IPS DF 19.7 (cell line): ENCODE measurements at places on chromosomes 2 and 18.

GRCh38 chr2:223055140-223055539, 3.1 kb downstream of the KCNE4 start:
- no peak for DNase-seq

GRCh38 chr2:97267411-97268074, 154.6 kb downstream of the ANKRD36 start:
- no peak for DNase-seq

DNA sequence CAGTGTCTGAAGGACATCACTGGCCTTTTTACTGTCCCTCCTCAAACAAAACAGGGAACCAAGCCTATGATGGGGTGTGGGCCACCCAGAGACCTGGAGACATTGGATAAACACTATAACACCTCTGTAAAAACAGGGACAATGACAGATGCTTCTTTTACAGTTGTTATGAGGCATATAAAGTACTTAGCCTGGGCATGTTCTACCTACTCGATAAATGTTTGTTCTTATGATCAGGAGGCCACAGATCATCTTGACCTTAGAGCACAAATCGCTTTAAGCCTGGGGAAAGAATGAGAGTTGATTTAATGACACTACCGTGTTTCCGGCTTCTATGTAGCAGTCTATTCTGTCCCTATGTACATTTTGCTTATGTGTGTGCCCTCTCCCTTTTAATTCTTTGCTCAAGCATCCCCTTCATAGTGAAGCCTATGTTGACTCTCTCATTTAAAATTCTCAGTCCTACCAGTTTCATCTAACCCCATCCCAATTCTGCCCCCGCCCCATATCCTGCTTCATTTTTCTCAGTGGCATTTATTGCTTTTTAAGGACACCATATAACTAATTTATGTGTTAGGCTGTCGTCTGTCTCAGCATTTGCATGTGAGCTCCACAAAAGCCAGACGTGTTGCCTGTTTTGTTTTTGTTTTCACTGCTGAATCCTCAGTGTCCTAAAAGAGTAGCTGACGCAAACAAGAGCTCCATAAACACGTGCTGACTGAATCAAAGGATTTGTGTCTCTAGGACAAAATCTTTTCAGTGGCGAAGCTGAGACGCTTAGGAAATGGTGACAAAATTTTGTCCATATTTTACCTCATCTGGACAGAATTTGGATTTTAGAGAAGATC, 182.3 kb upstream of the ST6GAL2 start:
- DNase-seq: no peak

DNA sequence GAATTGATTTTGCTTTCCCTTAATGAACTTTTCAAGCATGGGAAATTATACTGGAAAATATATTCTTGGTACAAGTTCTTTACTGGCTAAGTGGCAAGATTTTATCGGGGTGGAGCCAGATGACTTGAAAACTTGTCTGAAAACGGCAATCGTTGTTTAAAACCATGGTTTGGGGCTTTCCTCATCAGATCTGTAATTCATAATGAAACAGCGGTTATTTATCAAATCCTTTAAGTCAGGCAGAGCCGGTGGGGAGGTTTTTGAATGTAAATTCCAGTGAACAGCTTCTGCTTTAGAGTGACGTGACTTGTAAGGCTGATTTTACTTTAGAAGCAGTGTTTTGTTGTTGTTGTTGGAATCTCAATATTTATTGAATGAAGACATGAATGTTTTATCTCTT, 2.6 kb downstream of the SEC11C start:
- no peak for DNase-seq

DNA sequence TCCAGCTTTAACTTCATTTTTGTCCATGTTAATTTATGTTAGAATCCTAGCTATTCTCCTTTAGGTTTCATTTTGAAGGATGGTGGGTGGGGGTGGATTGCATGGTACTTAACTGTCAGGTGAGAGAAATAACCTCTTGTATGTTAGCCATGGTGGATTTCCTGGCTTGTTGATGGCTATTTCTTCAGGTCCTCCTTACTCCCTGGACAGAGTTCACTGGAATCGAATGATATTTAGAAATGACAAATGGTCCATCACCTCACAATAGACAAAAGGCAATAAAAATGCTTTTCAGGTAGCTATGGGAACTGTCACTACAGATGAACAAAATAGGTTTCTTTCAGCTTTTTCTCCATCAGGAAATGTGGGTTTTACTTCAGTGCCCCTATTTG, 91.7 kb downstream of the EML6 start:
- DNase-seq: no peak

DNA sequence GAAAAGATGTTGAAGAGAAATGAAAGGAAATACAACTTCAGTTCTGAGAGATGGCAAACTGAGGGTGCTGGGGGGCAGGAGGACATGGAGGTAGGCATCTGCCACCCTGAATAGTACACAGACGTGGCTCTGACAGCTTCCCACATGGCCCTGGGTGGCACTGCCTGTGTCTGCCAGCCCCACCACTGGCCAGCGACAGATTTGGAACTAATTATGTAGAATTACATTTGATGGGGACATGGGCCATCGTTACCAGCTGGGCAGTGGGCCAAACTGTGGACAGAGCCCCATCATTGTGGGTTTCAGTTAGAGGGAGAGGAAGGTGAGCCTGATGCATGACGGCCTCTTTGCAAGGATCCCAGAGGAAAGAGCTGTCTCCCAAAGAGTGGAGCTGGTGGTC, 216.0 kb upstream of the HAAO start:
- no peak for DNase-seq

- no peak for DNase-seq
Measured at GRCh38 chr2:166381-166780, 97.5 kb downstream of the SH3YL1 start.

- DNase-seq: no peak
Measured at GRCh38 chr2:226759768-226760167, 39.9 kb downstream of the IRS1 start.

DNA sequence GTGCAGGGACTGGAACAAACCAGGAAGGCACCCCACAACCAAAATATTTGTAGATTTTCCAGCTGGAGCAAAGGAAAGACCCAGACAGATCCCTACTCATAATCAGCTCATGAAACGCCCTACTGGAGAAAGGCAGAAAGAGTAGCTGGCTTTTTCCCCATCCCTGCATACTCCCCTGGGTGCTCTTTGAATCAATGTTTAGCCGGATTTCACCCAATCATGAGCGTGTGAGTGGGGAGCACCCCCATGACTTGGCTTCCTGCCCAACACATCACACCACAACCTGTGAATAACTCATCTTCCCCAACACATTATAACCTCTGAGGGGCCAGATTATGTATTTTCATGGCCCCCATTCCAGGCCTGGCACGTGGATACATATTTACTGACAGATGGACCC, 35.1 kb upstream of the SLC14A1 start:
- no peak for DNase-seq

GRCh38 chr2:120896901-120897300, 161.2 kb downstream of the GLI2 start:
- no peak for DNase-seq

- no peak for DNase-seq
Measured at GRCh38 chr18:10284540-10285282, 169.7 kb upstream of the APCDD1 start.

- DNase-seq: no peak
Measured at GRCh38 chr18:9861157-9861556, 24.6 kb upstream of the TXNDC2 start.

DNA sequence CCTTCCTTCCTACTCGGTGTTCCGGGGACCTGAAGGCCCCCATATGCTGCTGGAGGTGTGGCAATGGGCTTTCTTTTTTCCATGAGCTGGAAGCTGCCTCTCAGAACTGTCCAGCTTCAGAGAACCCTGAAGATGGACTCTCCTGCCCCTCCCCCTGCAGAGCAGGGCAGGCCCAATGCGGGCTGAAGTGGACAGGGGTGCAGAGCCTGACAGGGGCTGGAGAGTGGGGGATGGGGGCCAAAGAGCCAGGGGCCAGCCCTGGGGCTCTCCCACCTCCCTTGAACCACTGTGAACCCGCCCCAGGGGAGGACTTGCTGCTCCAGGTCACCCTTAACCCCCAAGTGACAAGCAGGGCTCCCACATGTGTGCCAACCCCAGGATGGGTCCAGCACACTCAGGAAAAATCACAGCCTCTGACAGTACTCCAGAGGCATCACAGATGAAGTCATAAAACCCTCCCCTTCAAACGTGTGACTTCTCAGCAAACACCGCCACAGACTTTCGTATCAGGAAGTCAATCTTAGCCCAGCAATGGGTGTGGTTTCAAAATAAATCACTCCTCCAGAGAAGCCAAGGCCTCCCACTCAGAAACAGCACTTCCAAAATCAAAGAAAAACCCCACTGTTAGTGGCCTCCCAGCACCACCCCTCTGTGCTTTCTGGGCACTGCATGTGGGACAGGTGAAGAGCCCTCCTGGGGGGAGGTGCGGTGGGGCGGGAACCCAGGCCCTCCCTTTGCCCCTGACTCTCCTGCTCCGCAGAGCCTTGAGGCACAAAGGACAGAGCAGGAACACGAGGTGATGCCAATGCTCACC, 135.8 kb downstream of the HDAC4 start:
- DNase-seq: no peak

GRCh38 chr18:7038330-7038851, 79.2 kb downstream of the LAMA1 start:
- peak; percentile 25 for DNase-seq

GRCh38 chr2:37149626-37150322, 7.0 kb downstream of the EIF2AK2 start:
- DNase-seq: no peak

- no peak for DNase-seq
Measured at GRCh38 chr2:23745068-23745725, 181.7 kb downstream of the ATAD2B start.

DNA sequence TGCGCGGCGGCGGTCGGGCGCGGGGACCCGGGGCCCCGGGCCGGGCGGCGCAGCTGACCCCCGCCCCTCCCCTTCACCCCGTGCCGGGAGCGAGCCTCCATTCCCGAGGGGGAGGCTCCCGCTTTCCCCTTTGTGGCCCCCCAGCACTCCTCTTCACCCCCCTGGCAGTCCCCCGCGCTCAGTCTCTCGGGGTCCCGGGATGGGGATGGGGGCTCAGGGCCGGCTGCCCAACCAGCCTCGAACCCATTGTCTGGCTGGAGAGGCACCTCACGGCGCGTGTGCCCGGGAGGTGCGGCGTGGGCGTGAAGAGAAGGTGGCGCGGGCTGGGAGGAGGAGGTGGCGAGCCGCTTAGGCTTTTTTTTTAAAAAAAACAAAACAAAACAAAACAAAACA, 748 bp downstream of the FMNL2 start:
- DNase-seq: no peak

GRCh38 chr2:198143793-198144192, 339.4 kb downstream of the PLCL1 start:
- no peak for DNase-seq

DNA sequence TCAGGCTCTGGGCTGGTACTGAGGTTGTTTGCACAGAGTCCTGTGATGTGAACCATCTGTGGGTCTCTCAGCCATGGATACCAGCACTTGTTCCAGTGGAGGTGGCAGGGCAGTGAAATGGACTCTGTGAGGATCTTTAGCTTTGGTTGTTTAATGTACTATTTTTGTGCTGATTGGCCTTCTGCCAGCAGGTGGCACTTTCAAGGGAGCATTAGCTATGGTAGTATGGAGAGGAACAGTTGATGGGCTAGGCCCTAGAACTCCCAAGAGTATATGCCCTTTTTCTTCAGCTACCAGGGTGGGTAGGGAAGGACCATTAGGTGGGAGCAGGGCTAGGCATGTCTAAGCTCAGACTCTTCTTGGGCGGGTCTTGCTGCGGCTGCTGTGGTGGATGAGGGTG, 257.0 kb upstream of the GYPC start:
- DNase-seq: no peak

DNA sequence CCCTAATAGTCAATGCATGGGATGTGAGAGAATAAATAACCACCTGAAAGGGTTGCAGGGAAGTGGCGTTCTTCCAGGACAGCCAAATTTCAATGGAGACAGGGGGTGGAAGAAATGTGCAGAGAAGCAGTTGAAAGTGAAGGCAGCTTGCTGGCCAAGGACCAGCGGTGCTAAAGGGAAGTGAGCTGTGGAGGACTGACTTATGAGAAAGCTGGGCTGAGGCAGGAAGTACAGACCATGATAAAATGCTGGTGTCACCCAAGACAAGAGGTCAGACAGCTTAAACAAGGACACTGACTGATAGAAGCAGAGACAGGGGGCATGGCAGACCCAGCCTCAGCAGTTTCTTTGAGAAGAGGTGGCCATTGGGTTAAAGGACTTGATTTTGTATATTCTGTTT, 106.7 kb downstream of the DTNB start:
- no peak for DNase-seq

DNA sequence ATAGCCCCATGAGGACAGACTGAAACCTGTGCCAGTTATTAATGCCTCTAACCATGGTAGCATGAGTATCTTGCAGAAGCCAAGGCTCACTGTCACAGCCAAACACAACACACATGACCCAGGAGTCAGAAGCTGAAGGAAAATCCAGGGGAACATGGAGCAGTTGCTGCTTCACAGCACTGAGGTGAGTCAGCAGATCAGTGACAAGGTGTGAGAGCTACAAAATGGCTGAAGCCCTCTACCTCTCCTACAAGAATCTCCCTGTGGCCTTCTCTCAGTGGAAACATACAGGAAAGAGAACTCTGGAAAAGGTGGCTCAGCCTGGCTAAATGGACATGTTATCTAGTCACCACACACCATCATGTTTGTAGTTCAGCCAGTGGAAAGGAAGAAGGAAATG, 93.5 kb downstream of the NAB1 start:
- DNase-seq: no peak

- no peak for DNase-seq
Measured at GRCh38 chr2:74313497-74313896, 29.7 kb downstream of the SLC4A5 start.

DNA sequence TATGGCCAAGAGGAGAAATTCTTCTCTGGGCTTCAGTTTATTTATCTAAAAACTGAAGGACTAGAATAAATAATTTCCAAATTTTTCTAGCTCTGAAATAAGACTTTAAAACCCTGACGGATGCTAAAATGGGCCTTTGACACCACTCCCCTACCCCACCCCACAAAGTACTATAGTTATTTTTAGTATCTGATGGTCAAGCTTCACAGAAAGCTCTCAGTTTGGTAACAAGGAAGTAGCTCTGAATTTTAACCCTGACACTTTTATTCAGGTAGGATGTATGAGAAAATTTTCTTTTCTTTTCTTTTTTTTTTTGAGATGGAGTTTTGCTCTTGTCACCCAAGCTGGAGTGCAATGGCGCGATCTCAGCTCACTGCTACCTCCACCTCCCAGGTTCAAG, 2.4 kb downstream of the RBKS start:
- DNase-seq: no peak

GRCh38 chr2:49687918-49688317, 533.6 kb upstream of the FSHR start:
- no peak for DNase-seq

DNA sequence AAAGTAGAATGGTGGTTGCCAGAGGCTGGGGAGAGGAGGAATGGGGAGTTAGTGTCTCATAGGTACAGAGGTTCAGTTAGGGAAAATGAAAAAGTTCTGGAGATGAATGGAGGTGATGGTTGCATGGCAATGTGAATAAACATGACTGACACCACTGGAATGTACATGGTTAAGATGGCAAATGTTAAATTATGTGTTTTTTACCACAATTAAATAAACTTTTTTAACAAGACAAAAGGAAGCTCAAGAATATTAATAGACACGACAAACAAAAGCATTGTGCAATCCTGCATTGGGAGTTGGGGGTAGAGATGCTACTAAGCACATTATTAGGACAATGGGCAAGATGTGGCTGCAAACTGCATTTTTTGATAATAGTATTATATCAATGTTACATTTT, 147.7 kb downstream of the TWIST2 start:
- DNase-seq: no peak
